ENCODE measurements at places on chromosomes 12 and 14.

DNA sequence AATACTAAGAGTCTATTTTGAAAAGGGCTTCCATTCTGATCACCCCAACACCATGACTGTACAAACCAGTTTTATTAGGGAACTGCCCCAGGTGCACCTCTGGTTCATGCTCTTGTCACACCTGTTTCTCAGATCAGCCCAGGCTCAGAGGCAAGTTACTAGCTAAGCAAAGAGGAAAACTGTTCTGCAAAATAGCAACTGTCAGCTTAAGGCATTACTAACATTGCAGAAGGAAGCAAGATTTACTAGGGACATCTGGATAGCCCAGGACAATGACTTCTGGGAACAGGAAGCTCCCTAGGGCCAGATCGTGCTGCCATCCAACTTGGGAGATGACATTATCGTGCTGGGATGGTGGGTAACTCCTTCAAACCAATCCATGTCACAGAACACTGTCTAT lies 30.1 kb downstream of the ANAPC7 start:
- DNase-seq, result peak; percentile 53

DNA sequence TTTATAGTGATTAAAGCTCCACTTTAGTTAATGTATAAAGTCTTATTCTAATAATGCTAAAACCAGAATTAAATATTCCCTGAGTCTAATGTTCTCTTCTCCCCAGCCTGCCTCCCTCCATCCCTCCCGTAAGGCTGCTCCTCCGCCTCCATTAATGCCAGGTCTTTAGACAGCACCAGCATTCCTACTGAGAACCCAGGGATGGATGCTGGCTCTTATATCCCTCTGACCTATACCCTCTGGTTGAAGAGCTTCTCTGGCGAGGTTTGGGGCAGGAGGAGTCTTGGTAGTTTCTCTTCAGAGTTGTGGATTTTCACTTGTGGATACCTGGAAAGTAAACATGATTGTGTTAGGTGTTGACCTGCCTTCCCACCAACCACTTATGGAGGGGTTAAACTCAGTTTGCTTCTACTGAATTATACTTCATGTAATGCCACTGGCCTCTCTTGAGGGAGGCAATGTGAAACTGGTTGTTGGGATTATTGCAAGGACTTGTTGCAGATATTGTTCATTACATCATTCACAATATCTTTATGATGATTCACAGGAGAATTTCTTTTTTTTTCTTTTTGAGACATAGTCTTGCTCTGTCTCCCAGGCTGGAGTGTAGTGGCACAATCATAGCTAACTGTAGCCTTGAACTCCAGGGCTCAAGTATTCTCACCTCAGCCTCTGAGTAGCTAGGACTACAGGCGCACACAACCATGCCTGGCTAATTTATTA lies 11.1 kb upstream of the SMAGP start:
- DNase-seq, result peak; percentile 22

- peak; percentile 36 for DNase-seq
Observed at GRCh38 chr12:21989819-21990412, 48.7 kb upstream of the ABCC9 start.

- no peak for DNase-seq
Observed at GRCh38 chr12:122837306-122838265, 2.3 kb downstream of the HIP1R start.

- DNase-seq, result peak; percentile 20
Observed at GRCh38 chr12:86367137-86367536, 110.9 kb upstream of the MGAT4C start.

- peak; percentile 16 for DNase-seq
Observed at GRCh38 chr12:31832740-31833729, 104.2 kb upstream of the AMN1 start.

- DNase-seq, result no peak
Observed at GRCh38 chr14:22448035-22448904, 140.8 kb downstream of the DAD1 start.

DNA sequence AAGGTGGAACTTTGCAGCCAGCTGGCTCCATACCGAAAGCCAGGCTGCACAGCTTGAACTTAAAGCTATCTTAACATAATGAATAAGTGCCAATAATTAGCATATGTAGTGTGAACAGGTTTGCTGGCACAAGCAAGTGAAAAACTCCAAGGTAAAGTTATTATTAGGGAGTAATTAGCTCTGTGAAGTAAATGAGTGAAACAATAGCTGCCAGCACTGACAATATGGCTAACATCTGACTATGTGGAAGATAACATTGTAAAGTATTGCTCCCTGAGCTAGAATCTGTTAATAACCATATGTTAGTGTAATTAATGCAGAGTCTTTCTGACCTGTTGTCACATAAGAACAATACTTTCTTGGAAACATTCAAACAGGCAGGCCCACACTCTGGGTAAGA lies 246.4 kb downstream of the SOX5 start:
- no peak for DNase-seq

DNA sequence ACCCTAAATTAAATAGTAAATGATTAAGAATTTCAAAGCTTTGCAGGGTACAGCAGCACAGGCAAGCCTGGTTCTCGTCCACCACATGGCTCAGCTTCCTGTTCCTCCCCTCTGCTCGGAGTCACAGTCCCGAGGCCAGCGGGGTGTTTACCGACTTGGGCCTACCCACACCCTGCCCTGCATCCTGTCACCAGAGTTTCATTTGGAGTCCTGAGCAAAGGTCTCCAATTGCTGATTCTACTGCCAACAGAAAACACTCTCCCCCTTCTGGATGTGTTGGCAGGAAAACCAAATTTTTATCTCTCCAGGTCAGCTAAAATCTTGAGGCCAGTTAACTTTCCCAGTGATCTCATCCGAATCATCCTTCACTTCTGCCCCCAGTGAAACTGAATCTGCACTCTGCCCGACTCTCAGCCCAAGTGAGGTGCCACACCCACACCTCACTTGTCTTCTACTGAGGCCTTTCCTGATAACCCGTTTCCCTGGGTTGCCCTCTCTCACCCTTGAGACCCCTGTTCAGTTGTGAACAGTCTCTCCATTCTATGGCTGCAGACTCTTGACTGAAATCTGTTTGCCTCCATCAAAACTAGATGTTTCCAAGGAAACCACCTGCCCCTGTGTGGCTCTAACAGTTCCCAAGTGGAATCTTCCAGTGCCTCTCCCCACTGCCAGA lies 71.2 kb downstream of the VCPKMT start:
- peak; percentile 87 for DNase-seq

GRCh38 chr12:51077930-51078329 lies 5.5 kb downstream of the CSRNP2 start:
- DNase-seq, result peak; percentile 42

DNA sequence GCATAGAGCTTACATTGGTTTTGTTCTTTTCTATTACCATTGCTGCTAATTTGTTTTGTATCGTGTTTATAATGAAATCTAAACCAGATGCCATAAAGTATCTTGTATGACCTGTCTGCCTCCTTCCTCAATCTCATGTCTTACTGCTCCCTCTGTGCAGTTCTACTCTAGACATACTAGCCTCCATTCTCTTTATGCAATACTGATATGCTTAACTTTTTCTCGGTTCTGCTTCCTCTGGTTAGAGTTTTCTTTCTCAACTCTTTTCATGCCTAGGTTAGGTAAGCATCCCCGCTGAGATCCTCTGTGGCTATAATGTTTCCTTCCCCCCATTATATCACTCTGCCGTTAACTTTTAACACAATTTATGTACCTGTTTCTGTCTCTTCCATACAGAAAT lies 852.3 kb downstream of the TRHDE start:
- no peak for DNase-seq

DNA sequence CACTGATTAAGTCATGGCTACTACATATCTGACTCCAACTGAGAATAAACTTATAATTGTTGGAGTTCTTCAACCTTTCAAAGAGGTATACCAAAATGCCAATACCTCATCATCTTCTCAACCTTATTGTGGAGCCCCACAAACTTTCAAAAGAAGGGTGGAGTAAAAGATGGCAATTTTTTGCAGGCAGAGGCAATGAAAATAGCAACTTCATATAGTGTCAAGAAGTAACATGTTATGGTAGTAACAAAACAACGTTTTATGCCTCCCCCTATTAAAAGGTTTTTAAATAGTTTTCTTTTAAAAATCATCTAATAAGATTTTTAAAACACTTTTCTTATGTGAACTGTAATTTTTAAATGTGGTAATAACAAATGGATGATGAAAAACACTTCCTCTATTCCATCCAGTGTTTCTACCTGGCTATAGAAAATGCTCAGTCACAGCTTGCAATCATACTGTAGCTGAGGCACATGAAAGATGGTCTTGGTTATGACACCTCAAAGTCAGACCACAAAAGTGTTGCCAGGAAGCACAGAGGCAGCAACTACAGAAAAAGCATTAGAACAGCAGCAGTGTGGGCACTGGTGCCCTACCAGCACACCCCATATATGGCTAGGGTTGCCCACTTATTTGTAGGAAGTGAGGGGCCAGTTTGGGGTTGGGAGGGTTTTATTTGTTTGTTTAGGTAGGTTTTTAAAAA lies 7.0 kb downstream of the PPP1R12A start:
- no peak for DNase-seq

GRCh38 chr14:33118668-33119067 lies 180.0 kb downstream of the NPAS3 start:
- DNase-seq, result peak; percentile 75

DNA sequence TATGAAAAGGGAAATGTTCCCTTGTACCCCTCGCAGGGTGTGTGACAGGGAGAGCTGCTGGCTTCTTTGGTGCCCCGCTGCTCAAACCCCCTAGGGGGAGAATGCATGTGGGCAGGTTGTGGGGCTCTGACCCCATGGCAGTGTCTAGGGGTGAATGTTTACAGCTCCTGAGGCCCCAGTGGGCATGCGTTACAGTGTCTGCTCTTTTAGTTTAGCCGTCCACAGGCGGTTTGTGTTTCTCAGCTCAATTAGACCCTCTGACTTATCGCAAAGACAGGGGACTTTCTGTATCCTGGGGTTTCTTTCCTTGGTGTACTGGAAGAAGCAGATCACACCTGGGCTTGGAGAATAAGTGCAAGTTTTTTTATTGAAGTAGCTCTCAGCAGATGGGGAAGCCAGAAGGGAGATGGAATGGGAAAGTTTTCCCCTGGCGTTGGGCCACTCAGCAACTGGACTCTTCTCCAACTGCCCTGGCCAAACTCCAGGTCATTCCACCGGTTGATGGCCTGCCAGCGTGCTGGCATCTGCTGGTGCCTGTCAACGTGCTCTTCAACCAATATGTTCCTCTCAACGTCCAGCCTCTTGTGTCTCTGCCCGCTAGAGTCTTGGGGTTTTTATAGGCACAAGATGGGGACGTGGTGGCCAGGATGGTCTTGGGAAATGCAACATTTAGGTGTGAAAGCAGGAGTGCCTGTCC lies 720.9 kb downstream of the FSCB start:
- DNase-seq, result no peak

DNA sequence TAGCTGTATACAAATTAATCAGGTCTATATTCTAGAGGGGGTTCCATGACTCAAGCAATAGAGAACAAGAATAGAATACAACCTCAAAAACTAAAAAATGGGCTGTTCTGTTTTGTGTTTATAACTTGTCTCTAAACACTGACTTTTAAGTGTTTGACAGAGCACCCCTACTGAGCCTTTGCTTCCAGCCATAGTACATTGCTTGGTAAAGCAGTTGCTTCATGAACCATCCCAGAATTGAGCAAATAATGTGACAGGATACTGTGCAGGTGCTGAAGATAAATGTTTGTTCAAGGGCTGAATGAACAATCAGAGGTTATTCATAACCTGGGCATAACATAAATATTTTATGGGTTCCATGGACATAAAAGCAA lies 11.5 kb downstream of the SPTSSA start:
- no peak for DNase-seq

- no peak for DNase-seq
Observed at GRCh38 chr12:57173089-57173488, 25.7 kb upstream of the LRP1-AS start.

DNA sequence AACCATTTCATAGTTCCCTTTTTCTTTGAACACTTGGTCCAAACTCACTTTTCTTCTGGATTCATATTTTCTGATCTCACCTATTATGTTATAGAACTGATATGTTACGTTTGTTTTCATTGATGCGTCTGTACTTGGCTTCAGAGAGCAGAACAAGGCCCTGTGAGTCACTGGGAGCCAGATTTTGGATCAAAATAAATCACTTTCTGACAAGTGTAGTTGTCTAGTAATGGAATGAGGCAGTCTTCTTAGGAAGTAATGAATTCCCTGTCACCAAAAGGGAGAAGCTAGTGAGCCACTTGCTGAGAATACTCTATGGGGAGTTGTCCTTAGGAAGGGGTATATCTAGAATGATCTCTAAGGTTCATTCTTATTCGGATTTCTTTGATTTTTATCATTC lies 10.2 kb downstream of the BICD1 start:
- no peak for DNase-seq

GRCh38 chr14:104219731-104220214 lies 81.4 kb downstream of the KIF26A start:
- no peak for DNase-seq

DNA sequence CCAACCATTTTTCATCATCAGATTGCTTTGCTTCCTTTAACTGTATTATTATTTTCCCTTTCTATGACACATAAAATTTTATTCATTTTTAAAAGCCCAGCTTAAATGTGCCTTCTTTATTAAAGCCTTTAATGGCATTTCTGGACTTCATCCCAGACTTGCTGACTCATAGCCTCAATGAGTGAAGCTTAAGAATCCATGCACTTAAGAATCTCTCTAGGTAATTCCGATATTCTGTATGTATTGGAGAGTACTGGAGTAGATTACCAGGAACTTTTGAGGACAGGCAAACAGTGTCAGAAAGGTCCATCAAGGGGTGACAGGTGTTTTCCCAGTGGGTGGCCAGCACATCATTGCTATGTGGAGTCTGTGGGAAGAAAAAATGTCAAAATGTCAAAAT lies 107.9 kb downstream of the PTPRQ start:
- peak; percentile 94 for DNase-seq

GRCh38 chr12:100612606-100613005 lies 39.1 kb downstream of the GAS2L3 start:
- no peak for DNase-seq

- no peak for DNase-seq
Observed at GRCh38 chr12:4119157-4119761, 154.3 kb upstream of the CCND2 start.

GRCh38 chr14:59482541-59483331 lies 1.5 kb downstream of the L3HYPDH start:
- DNase-seq, result peak; percentile 60

DNA sequence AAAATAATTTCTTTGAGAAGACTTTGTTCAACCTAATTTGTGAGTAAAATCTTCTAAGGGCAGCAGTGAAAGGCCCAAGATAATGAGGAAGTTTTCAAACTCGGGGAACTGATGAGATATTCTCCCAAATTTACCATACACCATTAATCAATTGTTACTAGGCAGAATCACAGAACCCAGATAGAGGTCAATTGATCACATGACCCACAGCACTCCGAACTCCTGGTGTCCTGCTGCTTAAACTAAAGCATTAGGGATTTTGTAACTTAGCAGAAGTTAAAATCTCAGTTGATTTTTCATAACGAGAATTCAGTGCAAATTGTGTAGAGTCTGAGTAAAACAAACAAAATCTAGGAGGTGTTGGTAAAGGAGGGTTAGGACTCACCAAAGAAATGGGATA lies 207.8 kb downstream of the C12orf42 start:
- DNase-seq, result no peak
